ENCODE measurements at places on chromosomes 6 and 20.

DNA sequence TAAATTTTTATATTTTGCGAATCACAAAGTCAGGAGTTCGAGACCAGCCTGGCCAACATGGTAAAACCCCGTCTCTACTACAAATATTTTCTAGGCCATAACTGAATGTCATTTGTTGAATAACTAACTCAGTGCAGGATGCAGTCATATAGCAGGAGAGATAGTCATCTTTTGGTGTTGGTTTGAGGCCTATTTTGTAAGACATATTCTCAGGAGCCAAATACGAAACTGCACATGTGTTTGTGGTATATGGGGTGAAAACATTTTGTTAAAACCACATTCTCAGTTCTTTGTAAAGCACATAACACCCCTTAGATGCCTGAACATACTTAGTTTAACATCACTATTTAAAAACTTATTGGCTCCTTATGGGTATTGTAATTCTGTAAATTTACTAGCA is 4.7 kb upstream of the ENPP5 start:
- ATAC-seq, result no peak

GRCh38 chr20:24890286-24890685 is 58.8 kb upstream of the CST7 start:
- no peak for ATAC-seq

DNA sequence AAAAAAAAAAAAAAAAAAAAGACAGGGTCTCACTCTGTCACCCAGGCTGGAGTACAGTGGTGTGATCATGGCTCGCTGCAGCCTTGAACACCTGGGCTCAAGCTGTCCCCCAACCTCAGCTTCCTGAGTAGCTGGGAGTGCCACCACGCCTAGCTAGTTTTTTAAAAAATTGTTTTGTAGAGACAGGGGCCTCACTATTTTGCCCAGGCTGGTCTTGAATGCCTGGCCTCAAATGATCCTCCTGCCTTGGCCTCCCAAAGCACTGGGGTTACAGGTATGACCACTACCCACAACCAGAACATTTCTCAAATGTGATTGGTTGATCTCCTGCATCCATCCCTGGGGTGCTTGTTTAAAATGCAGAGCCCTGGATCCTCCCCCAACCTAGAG is 5.6 kb upstream of the RBCK1 start:
- no peak for ATAC-seq

DNA sequence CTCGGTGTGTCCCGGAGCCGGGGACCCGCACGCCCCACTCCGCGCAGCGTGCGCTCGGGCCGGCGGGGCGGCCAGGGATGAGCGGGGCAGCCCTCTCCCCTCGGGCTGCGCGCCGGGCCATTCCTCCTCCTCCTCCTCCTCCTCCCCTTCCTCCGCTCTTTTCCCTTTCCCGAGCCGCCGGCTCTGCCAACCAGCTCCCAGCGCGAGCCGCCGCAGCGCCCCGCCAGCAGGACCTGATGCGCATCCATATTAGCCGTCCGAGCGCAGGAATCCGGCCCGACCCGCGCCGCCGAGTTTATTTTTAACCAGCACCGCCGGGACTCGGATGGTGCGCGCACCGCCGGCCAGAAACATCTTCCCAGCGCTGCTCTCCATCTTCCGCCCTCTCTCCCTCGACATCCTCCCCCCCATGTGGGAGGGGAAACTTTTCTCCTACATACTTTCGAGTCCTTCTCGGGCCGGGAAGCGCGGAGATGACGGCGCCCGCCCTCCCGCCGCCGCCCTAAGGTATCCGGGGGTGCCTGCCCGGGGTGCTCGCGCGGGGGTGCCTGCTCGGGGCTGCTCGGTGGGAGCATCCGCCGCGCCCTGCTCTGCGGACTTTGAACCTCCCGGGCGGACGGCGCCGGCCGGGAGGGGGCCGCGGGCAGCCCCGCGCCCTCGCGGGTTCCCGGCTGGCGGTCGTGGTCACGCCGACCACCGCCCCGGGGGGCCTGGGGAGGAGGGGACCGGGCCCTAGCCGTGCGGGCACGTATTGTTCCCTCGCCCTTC is 619 bp downstream of the RREB1 start:
- ATAC-seq, result peak; percentile 36

DNA sequence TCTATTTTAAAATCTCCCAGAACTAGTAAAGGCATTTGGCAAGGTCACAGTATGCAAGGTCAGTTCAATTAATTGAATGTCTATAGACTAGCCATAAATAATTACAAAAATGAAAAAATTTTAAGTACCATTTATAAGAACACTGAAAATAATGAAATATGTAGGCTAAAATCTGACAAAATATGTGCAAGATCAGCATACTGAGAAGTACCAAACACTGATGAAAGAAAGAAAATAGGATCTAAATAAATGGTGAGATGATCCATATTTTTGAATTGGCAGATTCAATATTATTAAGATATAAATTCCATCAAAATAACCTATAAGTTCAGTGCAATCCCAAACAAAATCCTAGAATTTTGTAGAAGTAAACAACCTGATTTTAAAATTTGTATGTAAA is 28.0 kb upstream of the NELFCD start:
- no peak for ATAC-seq

DNA sequence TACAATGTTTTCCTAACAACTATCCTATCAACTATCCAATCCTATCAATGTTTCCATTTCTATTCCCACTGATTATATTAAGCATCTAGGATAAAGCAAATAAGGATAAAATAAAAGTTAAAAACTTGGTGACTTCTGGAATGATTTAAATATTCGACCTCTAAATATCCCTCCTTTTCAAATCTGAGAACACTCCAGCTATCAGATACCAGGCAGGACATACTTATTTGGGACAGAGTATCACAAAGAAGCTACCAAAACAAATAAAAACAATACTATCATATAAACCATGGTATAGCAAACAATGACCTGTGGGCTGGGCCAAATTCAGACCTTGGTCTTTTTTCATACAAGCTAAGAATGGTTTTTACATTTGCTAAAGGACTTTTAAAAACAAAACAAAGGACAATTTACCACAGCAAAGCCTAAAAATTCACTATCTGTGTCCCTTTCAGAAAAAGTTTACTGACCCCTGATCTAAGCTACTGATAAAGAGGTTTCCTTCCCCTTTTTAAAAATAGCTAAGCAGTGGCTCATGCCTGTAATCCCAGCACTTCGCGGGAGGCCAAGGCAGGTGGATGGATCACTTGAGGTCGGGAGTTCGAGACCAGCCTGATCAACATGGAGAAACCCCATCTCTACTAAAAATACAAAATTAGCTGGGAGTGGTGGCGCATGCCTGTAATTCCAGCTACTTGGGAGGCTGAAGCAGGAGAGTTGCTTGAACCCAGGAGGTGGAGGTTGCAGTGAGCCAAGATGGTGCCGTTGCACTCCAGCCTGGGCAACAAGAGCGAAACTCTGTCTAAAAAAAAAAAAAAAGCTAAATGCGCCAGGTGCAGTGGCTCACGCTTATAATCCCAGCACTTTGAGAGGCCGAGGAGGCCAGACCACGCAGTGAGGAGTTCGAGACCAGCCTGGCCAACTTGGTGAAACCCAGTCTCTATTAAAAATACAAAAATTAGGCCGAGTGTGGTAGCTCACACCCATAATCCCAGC is 6.0 kb downstream of the NUP153 start:
- ATAC-seq, result no peak

- ATAC-seq, result no peak
Observed at GRCh38 chr6:62652692-62653328, 366.8 kb upstream of the KHDRBS2 start.

- ATAC-seq, result peak; percentile 31
Observed at GRCh38 chr20:45892049-45892825, 1.1 kb downstream of the CTSA start.

GRCh38 chr6:22766979-22767378 is 197.6 kb downstream of the HDGFL1 start:
- ATAC-seq, result no peak

- no peak for ATAC-seq
Observed at GRCh38 chr20:61744691-61745396, 320.8 kb downstream of the TAF4 start.

GRCh38 chr6:15586503-15586902 is 76.3 kb downstream of the DTNBP1 start:
- ATAC-seq, result no peak

DNA sequence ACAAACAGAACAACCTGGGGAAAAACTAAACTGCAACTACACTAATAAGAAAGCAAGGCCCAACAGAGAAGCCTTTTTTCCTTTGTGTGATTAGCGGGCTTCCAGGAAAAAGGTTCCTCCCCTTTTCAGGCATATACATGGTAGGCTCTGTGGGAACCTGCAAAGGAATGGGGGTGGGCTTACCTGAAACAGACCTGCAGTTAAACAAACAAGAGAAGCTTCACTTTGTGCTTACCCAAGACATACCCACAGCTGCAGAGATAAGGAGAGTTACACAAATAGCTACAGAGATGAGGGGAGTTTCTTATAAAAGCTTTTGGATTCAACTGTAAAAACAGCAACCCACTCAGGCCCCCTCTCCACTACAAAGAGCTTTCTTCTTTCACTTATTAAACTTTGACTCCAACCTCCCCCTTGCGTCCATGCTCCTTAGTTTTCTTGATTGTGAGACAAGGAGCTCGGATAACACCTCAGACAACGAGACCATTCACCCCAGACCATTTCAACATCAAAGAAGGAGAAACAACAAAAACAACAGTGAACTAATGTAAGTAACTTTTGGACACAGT is 30.9 kb downstream of the RNF146 start:
- ATAC-seq, result no peak

DNA sequence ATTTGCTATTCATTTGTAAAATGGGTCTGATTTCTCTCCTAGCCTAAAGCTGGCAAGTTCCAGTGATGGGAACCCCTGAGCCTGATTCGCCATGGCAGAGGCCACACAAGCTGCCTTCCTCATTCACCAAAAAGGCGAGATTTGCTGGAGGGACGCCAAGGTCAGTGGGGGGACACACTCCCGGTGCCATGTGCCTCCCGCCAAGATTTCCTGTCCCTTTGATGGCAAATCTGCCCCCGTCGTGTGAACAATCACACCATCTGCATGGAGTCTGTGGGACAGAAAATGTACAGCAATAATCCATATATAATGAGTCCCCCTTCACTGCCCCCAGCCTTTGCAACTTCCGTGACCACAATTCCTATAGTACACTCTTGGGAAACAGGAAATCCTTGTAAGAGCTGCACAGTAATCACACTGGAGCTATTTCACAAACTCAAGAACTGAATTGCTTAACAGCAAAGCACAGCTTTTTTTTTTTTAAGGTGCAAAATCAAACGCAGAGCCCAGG is 15.7 kb upstream of the IGF2R start:
- ATAC-seq, result no peak

GRCh38 chr6:24925661-24926060 is 10.1 kb downstream of the RIPOR2 start:
- ATAC-seq, result no peak

DNA sequence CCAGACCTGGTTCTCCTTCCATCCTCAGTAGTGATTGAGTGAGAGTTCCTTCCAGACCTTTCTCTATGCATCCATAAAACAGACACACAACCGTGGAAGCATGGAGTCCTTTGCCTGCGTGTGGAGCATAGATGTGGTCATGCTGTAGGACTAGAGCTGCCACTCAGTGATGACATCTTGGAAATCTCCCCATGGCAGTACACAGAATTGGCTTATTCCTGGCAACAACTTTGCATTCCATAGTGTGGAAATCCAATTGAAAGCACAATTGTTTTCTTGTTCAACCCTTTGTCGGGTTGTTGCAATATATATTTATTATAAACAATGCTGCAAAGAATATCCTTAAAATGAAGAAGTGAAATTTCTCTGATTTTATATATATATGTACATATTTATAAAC is 547.8 kb downstream of the CDH26 start:
- no peak for ATAC-seq

DNA sequence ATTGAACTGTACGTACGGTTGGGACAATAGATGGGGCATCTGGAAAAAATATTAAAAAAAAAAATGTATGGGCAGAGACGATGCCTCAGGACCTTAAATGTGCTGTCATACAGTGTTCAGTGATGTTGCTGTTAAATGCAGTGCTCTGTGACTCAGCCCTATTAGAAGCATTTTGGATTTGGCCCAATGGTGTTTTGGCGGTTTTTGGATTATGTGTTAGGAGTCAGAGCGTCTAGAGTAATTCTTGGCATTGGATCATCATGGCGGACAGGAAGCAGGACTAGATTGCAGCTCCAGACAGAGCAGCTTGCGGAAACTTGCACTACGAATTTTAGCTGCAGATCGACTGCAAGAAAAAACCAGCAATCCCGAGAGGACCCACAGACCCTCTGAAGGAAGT is 280.0 kb downstream of the SOX4 start:
- ATAC-seq, result peak; percentile 97

GRCh38 chr6:158457131-158457530 is 102.8 kb upstream of the TMEM181 start:
- no peak for ATAC-seq

- no peak for ATAC-seq
Observed at GRCh38 chr6:70957284-70957617, 391 bp upstream of the B3GAT2 start.

DNA sequence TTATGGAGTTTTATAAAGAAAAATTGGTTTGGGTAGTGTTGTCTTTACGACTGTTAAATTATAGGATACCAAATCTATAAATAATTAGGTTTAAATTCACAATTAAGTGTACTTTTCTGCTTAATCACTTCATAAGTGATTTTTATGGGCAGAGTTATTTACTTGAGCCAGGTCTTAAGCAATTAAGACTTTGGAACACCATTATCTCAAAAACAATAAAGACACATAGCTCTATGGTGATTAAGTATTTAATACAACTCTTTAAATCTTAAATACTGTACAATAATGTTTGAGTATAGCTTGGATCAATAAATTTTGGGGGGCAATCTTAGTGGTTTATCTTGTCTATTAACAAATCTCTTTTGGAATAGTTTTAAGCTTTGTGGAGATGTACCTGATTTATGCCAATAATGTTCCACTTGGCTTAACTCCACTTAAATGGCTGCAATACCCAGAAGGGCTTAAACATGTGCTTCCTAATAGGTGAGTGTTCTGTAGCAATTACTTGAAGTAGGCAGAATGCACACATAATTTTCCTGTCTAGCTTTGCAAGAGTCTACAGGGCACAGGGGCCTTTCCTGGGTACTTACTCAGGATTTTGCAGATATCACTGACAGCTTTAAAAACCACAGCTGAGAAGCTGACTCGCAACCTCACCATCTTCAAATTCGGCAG is 7.5 kb downstream of the FERMT1 start:
- no peak for ATAC-seq

DNA sequence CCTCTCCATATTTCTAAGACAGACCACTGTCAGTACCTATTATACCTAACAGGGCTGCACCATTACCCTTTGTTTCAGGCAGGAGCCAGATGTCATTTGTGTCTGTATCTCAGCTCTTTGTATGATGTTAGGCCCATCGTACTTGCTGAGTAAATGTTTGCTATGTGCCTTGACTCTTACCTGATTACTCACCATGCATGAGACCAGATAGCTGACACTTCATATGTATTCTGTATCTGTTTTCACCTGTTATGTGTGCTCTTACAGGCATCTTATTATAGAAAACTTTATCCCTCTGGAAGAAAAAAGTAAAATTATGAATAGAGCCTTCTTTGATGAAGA is 31.7 kb upstream of the ASXL1 start:
- ATAC-seq, result no peak

DNA sequence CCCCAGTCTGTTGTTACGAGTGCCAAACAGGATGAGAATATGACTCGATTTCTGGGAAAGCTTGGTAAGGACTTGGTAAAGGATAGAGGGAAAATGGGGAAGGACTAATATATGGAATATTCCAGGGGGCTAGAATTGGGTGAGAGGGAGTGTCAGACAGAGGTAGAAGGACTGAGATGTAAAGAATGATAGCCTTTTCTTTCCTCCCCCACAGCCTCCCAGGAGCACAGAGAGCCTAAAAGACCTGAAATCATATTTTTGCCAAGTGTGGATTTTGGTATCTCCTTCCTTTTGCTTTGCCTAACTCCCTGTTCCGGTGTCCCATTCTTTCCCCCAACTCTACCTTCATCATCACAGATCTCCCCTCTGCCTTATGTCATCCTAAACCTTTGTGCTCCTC is 3.1 kb downstream of the MSH5 start:
- no peak for ATAC-seq

Measured in SK-N-SH treated with all-trans-retinoic acid at 6 μM for 48 hours (cell line).